ENCODE measurements at places on chromosomes 11 and 22.

DNA sequence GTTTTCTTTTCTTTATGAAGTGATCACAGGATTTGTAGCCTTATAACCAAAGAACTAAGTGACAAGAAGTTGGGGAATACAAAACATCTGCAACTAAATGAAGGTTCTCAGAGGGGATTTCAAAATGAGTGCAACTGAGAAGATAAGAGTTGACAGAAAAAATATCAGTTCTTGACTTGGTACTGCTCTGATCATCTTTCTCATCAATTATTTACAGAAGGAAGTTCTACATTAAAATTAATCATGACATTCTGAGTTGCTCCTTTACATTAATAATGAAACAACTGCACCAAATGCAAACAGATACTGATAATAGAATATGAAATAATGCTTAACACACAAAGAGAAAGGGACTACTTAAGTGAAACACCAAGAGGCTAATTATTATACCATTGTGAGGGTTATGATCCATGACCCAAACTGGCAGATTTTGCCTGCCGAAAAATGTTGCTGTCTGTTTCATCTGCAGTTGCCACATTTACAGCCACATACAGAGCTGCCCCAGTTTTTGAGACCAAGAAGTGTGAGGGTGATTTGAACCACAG lies 561.9 kb upstream of the ANO5 start:
- DNase-seq = no peak

DNA sequence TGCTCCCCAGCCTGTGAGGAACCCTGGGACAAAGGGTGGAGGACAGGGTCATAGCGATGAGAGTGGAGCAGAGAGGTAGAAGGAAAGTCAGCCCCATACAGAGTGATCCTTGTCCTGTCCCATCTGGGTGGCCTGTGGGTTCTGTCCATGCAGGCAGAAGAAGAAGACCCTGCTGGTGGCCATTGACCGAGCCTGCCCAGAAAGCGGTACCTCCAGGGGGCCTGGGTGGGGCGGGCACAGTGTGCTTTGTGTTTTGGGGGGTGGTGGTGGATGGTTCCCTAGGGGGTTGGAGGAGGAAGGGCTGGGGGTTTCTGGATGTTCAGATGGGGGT lies 7.9 kb downstream of the SIDT2 start:
- DNase-seq = no peak

- DNase-seq = no peak
Observed at GRCh38 chr22:36274531-36274930, 21.6 kb downstream of the APOL1 start.

DNA sequence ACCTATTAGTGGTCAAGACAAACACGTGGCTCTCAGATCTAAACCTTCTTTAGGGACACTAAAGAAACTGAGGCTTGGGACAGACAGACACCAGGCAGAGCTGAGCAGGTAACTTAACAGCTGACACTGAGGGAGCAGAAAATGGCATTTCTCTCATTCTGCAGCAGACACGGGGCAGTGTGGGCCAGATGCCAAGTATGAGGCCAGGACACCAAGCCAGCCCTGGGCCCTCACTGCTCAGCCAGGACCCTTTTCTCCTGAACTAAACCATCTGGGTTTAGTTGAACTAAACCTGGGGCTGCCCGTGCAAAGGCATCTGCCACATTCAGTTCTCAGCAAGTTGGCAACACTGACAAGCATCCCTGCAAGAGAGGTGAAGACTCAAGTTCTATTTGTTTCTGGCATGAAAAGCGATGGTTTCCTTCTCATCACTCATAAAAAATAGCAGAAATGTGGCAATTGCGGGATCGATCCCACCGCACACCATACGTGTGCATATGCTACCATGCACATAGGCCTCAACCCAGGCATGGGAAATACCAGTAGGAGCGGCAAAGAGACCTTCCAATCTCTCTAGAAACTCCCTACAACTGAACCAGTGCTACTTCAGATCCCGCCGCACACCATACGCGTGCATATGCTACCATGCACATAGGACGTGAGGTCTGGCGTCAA lies 100.1 kb upstream of the BID start:
- DNase-seq = no peak

DNA sequence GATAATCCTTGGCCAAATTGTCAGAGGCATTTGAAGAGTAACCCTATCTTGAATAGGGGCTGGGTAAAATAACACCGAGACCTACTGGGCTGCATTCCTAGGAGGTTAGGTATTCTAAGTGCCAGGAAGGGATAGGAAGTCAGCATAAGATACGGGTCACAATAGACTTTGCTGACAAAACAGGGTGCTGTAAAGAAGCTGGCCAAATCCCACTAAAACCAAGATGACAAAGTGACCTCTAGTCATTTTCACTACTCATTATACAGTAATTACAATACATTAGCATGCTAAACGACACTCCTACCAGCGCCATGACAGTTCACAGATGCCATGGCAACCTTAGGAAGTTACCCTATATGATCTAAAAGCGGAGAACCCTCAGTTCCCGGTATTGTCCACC lies 964 bp upstream of the REXO2 start:
- DNase-seq = no peak

DNA sequence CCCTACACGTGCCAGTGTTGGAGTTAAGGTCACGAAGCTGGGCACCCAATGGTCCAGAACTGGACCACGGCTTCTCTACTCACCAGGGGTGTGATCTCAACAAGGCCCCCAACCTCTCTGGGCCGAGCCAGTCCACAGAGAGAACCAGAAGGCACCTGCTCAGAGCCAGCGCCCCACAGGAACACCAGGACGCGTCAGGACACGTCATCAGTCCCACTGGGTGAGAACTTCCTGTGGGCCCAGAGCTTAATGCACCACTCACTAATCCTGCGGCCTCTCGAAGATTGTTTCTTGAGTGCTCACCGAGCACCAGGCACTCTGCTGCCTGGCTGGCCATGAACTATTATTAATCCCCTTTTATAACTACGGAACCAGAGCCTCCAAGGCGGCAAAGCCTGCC lies 10.1 kb downstream of the PHF21B start:
- DNase-seq = no peak

- peak; percentile 58 for DNase-seq
Observed at GRCh38 chr22:36775586-36775963, 344 bp downstream of the IFT27 start.

DNA sequence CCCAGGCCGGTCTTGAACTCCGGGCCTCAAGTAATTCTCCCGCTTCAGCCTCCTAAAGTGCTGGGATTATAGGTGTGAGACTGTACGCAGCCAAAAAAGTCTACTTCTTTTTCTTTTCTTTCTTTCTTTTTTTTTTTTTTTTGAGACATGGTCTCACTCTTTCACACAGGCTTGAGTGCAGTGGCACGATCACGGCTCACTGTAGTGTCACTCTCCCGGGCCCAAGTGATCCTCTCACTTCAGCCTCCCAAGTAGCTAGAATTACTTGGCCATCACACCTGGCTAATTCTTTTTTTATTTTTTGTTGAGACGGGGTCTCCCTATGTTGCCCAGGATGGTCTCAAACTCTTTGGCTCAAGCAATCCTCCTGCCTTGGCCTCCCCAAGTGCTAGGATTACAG lies 3.6 kb upstream of the UBE2L3 start:
- DNase-seq = no peak

GRCh38 chr11:121699801-121700200 lies 247.0 kb upstream of the SORL1-AS1 start:
- DNase-seq = no peak

- no peak for DNase-seq
Observed at GRCh38 chr22:29109822-29110221, 37.0 kb downstream of the KREMEN1 start.

GRCh38 chr11:114826910-114827442 lies 148.6 kb downstream of the NXPE2 start:
- DNase-seq = no peak

DNA sequence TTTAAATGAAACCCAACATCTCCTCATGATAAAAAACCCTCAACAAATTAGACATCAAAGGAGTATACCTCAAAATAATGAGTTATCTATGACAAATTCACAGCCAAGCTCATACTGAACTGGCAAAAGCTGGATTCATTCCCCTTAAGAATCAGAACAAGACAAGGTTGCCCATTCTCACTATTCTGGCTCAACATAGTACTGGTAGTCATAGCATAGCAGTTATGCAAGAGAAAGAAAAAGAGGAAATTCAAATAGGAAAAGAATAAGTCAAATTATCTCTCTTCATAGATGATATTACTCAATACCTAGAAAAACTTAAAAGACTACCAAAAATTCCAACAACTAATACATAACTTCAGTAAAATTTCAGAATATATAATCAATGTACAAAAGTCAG lies 29.4 kb upstream of the XKR3 start:
- DNase-seq = no peak

- DNase-seq = no peak
Observed at GRCh38 chr11:3226846-3227567, 5.2 kb downstream of the MRGPRE start.

- DNase-seq = no peak
Observed at GRCh38 chr22:27215871-27216270, 558.5 kb downstream of the MIAT start.

DNA sequence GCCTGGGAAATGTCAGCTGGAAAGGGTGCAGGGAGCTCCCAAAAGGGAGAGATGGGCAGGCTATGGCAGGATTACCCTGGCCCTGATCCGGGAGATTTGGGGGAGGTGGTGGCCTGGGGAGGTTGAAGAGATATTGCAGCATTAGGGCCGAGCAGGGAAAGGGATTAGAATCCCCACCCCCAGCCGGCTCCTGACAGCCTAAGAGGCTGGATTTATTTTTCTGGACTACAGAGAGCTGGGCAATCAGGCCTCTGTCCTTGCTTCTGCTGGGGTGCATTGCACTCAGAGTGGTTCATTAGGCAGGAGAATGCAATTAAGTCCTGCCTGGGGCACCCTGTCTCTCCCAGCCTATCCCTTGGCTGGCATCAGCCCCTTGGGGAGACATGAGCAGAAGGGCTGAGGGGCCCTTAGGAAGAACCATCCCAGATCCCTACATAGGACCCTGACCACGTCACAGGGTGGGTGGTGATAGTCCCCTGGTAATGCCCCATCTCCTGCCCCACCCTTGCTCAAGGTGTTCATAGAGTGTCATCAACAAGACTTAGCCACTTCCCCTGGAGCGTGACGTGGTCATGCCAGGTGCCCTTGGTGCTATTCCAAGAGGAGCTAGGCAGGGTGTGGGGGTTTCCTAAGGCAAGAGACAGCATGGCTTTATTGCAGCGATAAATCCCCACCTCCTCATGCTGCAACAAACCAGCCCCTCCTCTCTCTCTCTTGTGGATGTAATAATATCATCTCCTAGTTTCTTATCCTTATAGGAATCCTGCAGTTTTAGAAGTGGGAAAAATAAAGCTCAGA lies 38.4 kb upstream of the KLHL35 start:
- DNase-seq = no peak

GRCh38 chr11:2794046-2794967 lies 91.3 kb downstream of the CDKN1C start:
- DNase-seq = no peak

DNA sequence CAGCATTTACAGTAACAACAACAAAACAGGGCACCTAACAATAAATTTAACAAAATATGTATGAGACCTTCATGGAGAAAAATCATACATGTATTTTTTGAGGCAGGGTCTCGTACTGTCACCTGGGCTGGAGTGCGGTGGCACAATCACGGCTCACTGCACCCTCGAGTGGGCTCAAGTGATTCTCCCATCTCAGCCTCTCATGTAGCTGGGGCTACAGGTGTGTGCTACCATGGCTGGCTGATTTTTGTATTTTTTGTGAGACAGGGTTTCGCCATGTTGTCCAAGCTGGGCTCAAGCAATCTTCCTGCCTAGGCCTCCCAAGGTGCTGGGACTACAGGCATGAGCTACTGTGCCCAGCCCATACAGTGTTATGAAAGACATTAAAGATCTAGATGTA lies 278.1 kb downstream of the SWAP70 start:
- DNase-seq = no peak

DNA sequence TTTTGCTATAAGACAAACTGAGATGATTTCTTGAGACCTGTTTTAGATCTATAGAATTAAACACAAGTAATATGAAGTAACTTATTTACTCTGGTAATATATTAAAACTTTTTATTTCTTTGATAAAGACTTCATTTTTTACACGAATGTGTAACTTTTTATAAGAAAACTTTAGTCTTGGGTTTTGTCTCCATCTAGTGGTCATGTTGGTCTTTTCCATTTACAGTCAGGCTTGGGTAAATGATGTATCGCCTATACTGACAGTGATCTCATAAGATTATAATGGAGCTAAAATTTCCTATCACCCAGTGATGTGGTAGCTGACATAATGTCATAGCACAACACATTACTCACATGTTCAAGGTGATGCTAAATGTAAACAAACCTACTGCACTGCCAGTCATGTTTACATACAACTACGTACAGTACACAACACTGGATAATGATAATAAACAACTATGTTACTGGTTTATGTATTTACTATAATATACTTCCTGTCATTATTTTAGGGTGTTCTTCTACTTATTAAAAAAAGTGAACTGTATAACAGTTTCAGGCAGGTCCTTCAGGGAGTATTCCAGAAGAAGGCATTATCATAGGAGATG lies 7.5 kb upstream of the C11orf97 start:
- DNase-seq = no peak

GRCh38 chr22:49827853-49828598 lies at the start of gene BRD1:
TSS of gene BRD1 (minus strand) at chr22:49827873. CDS start at chr22:49824317, 3,556 bp downstream.
- peak; percentile 62 for DNase-seq

GRCh38 chr11:46064221-46064620 lies 57.0 kb downstream of the PHF21A start:
- no peak for DNase-seq

- DNase-seq = peak; percentile 46
Observed at GRCh38 chr11:102361086-102362031, 14.3 kb downstream of the BIRC2 start.

DNA sequence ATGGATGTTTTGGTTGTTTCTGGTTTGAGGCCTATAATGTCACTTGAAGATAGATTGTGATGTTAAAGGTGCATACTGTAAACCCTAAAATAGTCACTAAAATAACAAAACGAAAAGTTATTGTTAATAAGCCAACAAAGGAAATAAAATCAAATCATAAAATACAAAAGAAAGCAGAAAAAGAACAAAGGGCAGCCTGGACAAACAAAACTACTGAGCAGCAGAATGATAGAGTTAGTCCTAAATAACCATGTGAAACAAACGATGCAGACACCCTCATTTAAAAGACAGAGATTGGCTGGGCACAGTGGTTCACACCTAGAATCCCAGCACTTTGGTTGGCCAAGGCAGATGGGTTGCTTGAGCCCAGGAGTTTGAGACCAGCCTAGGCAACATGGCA lies 90.9 kb upstream of the GAL start:
- DNase-seq = no peak

DNA sequence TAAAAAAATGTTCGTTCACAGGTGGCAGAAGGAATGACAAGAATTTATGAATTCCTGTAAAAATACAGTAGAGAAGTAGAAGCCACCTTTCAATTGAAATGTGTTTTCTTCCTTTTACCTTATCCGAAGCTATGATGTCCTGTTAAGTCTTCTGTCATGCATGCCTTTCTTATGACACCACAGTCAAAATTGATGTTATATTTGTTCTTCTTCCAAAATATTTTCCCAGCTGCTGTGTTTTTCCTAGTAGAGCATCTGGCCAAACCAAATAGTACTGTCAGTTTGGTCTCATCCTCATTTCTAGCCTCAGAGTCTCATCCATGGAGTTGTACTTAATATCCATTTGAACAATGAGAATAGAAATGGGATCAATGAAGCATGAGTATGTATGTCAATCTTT lies 206.1 kb downstream of the PGR start:
- no peak for DNase-seq

- DNase-seq = no peak
Observed at GRCh38 chr22:17952273-17952801, 72.0 kb downstream of the MICAL3 start.
